Esophagus squamous epithelium (tissue), 5 donors: ENCODE measurements at places on chromosomes 7 and 10. TPM values are rescaled to one million over a fixed set of nuclear protein-coding genes. Genes with fewer than 3 reads are reported as not detected.

DNA sequence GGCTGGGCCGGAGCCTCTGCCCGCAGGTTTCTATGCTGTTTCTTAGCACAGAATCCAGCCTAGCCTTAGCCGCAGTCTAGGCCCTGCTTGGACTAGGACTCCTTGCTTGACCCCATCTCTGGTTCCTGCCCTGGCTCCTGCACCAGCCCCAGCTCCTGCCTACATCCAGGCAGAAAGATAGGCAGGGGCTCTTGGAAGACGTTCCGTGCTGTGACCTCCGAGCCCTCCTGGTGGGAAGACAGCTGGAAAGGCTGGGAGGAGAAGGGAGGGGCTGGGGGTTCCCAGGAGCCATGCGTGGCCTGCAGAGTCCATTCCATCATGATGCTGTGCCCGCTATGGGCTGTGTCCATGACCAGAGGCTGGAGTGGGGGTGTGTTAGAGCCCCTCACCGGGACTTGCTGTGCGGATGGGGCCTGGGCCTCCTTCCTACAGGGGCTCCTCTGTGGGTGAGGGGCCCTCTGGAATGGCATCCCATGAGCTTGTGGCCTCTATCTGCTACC is 26.2 kb downstream of the RAMP3 start:
- no peaks in the 10 kb centered on the region for H3K36me3 ChIP-seq
- DNase-seq: no peak
- no peaks in the 10 kb centered on the region for H3K4me1 ChIP-seq
- no peak overlapping the region for H3K4me3 ChIP-seq
- H3K27ac ChIP-seq: no peak overlapping the region

SORCS3 gene
- total RNA-seq: not detected

CFTR gene
- 2.1 TPM for total RNA-seq

ITPRID1 gene
- total RNA-seq: not detected

CFAP70 gene
- 0.22 TPM for total RNA-seq

DNA sequence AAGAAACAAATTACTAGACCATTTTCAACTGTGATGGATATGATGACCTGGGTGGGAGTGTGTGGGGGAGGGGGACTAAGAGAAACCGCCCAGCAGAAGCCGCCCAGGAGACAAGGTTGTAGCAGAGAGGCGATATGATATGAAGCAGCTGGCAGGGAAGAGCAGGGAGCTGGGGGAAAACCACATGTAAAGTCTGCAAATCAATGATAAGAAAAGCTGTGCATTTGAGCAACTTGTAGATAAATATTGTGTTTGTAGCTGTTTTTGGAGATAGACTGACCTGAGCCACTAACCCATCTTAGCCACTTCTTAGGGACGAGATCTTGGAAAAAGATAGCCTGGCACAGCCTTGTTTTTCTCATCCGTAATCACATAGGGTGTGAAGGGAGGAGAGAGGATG is 252.6 kb downstream of the SEC23IP start:
- H3K27ac ChIP-seq: no peak overlapping the region
- no peaks in the 10 kb centered on the region for H3K36me3 ChIP-seq
- no peak overlapping the region for H3K4me3 ChIP-seq

- no peaks in the 10 kb centered on the region for H3K36me3 ChIP-seq
- no peak overlapping the region for H3K4me3 ChIP-seq
- no peaks in the 10 kb centered on the region for H3K27me3 ChIP-seq
- H3K27ac ChIP-seq: no peak overlapping the region
- H3K4me1 ChIP-seq: peaks cover 16% of the 10 kb centered on the region
These were observed 66.5 kb upstream of the SVIL start for GRCh38 chr10:29701306-29701705.

NUTM2E gene
- not detected for total RNA-seq

LEP gene
- total RNA-seq: not detected

- H3K4me3 ChIP-seq: no peak overlapping the region
- no peak for DNase-seq
- H3K27me3 ChIP-seq: no peaks in the 10 kb centered on the region
- no peaks in the 10 kb centered on the region for H3K4me1 ChIP-seq
- no peaks in the 10 kb centered on the region for H3K36me3 ChIP-seq
These were observed 124.1 kb downstream of the ZNF365 start for GRCh38 chr10:62498271-62498670.

C10orf143 gene
- total RNA-seq: 4.0 TPM

RHEB gene
- total RNA-seq: 82.6 TPM
